ENCODE measurements at places on chromosomes 12 and 14.

DNA sequence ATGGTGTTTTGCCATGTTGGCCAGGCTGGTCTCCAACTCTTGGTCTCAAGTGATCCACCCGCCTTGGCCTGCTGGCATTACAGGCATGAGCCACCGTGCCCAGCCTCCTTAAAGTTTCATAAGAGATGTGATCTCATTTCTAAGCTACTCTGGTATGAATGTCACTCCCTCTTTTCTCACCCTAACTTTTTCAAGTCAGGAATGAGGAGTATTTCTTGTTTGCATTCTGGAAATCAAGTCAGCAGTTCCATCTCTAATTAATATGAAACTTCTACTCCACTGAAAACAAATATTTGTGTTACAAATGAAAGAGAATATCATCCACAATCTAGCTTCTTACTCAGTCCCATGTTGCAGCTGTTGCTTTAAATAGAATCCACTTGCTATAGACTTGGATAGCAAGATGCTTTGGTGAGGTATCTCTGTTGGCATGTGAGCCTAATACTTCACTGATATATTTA is 61.3 kb downstream of the ARF6 start:
- no peak for DNase-seq

- no peak for DNase-seq
Measured at GRCh38 chr12:83473408-83474095, 786.8 kb downstream of the TMTC2 start.

DNA sequence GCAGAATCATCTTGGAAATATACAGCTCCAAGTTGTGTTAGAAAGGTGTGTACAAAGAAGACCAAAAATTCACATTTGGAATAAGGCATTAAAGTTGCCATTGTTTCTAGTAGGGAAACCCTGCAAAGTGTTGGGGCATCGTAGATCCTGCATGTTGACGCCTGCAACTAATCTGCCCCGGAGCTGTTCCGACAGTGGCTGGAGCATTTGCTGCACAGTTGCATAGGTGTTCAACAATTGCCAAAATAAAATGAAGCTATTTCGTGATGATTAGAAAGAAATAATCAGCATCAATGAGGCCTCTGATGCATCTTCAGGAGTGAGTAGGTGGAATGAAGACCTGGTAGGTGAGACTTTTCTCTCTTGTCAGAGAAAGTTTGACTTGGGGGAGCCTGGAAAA is 47.3 kb downstream of the DAD1 start:
- no peak for DNase-seq

GRCh38 chr14:61570549-61571290 is 124.6 kb upstream of the HIF1A start:
- no peak for DNase-seq

GRCh38 chr12:24045816-24046257 is 96.4 kb upstream of the SOX5 start:
- DNase-seq = no peak

- DNase-seq = no peak
Measured at GRCh38 chr12:59431266-59431665, 164.6 kb upstream of the SLC16A7 start.

DNA sequence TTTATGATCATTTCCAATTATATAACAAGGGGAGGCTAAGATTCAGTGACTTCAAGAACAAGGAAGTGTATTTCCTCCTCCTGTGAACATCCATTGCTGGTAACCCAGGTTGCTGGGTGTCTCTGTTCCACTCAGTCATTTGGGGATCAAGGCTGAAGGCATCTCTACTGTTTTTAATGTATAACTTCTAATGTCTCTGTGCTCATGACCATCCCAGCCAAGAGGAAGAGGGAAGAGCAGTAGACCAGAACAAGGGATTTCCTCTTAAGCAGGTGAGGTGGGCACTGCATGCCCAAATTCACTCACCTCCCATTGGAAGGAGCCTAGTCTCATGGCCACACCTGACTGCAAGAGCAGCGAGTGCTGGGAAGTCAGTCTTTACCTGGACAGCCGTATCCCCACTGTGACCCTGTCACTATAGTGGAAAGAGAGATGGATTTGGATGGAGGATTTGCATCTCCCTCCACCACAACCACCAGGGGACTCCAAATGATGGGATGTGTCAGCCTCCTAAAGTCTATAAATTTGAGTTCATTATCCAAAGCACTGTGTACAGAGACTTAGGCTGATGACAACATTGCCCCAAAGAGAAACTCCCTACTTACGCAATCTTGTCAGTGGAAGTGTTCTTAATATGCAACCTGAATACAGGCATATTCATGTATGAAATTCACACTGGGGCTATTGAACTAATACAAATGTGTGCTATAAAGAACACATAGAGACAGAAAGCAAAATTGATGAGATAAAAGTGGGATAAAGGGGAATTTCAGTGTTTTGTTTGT is 368.7 kb downstream of the TMEM132D start:
- DNase-seq = no peak

DNA sequence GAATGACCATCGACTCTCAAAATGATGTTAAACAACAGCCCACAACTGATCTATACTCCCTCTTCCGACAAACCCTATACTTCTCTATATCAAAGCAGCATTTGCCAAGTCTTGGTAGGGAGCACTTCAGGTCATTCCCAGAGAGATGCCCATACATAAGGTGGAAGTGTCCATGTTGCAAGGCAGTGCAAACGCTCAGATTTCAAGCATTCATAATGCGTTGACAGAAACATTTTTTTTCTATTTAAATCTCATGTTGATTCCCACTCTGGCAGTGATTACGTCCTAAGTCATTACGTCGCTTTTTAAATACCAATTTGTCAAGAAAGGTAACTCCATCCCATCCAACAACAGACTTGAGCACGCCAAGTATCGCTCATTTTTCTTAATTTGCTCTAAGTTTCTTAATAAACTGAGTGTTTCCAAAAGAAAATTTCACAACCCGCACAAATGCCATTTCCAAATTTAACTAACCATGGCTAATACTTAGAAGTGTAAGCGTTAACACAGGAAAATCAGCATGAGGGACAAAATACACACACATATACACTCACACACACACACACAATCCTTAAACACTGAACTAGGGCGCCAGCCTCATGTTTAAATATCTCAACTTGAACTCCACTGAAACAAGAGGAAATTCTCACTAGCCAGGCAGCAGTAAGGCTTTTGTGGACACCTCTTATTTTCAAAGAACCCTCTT is 1.1 kb downstream of the GXYLT1 start:
- no peak for DNase-seq

GRCh38 chr14:26694521-26694920 is 96.7 kb upstream of the NOVA1 start:
- no peak for DNase-seq

DNA sequence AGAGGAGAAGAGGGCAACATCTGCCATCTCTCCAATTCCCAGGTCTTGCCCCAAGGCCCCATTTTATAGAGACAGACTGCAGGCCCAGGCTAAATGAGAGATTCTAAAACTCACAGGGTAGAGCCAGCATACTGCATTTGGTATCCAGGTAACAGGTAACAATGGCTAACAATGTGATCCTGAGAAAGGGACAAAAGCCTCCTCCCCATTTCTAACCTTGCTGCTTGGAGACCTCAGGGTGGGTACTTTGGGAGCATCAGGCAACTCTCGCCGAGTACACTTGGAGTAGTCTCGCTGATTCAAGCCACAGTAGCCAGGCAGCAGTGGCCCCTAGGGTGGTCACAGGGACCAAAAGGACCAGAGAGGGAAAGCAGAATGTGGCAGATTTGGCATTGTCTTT is 162.6 kb upstream of the PLEKHA5 start:
- DNase-seq = no peak

- DNase-seq = no peak
Measured at GRCh38 chr12:60169904-60170303, 574.1 kb downstream of the SLC16A7 start.

GRCh38 chr14:45786266-45786665 is 533.3 kb upstream of the MIS18BP1 start:
- no peak for DNase-seq

GRCh38 chr14:85342858-85343607 is 186.9 kb upstream of the FLRT2 start:
- DNase-seq = no peak

Measured in stimulated activated CD8-positive, alpha-beta memory T cell treated with anti-CD3 and anti-CD28 coated beads, Interleukin-4, amount 100 ng/mL, for 24 hours (primary cell).